Neural crest cell (in vitro differentiated cells): ENCODE measurements at places on chromosomes 6 and 20. TPM values are rescaled to one million over a fixed set of nuclear protein-coding genes. Genes with fewer than 3 reads are reported as not detected.

Gene TPBG
- total RNA-seq, result 21.4 and 22.5 TPM in 2 replicates

Gene LAMP5
- 0.98 and 1.0 TPM in 2 replicates for total RNA-seq

DNA sequence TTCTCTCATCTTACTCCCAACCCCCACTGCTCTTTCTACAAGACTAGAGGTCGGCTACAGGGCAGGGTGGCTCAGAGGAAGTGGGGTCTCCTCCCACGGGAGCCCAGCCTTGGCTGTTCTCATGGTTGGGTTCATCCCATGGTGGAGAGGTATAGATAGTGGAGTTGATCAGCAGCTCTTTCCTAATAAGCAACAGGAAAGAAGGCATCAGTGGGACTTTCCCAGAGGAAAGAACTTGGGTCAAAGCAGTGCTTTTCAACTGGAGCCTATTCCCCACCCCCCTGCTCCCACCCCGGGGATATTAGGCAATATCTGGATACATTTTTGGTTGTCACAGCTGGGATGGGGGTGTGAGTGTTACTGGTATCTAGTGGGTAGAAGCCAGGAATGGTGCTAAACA, 200.9 kb downstream of the NFATC2 start:
- H3K4me1 ChIP-seq, result no peaks in the 10 kb centered on the region
- DNase-seq, result no peak
- H3K27me3 ChIP-seq, result peaks cover 3% of the 10 kb centered on the region
- H3K36me3 ChIP-seq, result peaks cover 4% of the 10 kb centered on the region

Gene ID4
- total RNA-seq, result 104 and 106 TPM in 2 replicates

GRCh38 chr6:150788089-150788488, 77.4 kb upstream of the MTHFD1L start:
- no peak for DNase-seq
- H3K4me1 ChIP-seq, result no peaks in the 10 kb centered on the region
- H3K4me3 ChIP-seq, result no peak overlapping the region

Gene PRSS16
- 0.57 and 0.63 TPM in 2 replicates for total RNA-seq

Gene HLA-DQB1
- total RNA-seq, result 0.18 and 0.23 TPM in 2 replicates

GRCh38 chr6:44831002-44831610, 443.6 kb downstream of the CDC5L start:
- no peak overlapping the region for H3K4me3 ChIP-seq
- H3K4me1 ChIP-seq, result peaks cover 12% of the 10 kb centered on the region
- H3K27me3 ChIP-seq, result no peaks in the 10 kb centered on the region
- H3K36me3 ChIP-seq, result no peaks in the 10 kb centered on the region

GRCh38 chr6:84967965-84968364, 203.6 kb upstream of the TBX18 start:
- H3K36me3 ChIP-seq, result no peaks in the 10 kb centered on the region
- no peak for DNase-seq
- no peak overlapping the region for H3K4me3 ChIP-seq
- no peaks in the 10 kb centered on the region for H3K4me1 ChIP-seq
- H3K27ac ChIP-seq, result no peak overlapping the region

DNA sequence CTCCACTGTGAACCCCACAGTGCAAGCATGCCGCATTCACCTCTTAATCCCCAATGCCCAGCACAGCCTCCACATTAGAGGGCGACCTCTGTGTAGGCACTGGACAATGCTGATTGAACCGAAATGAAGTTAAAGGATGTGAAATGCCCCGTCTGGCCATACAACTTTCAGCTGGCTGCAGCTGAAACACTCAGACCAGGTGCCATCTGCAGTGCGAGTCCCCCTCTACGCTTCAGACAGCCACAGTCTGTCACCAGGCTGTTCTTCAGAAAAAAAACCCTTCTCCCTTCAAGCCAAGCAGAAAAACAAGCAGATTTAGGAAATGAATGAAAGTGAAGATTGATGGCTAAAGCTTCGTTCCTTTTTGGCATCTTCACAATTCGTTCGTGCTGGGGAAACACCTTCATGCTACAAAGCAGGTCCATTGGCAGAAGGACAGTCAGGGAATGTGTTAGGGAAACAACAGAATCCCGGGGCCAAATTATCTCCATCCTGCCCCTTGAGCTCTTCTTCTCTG, 44.7 kb downstream of the TNFAIP3 start:
- H3K36me3 ChIP-seq, result peaks cover 4% of the 10 kb centered on the region
- H3K27ac ChIP-seq, result peak overlapping the region; percentile 68
- H3K27me3 ChIP-seq, result no peaks in the 10 kb centered on the region
- peaks cover 12% of the 10 kb centered on the region for H3K4me1 ChIP-seq
- DNase-seq, result no peak
- no peak overlapping the region for H3K4me3 ChIP-seq

GRCh38 chr6:53654745-53655240, 10.8 kb downstream of the KLHL31 start:
- H3K4me1 ChIP-seq, result peaks cover 6% of the 10 kb centered on the region
- DNase-seq, result no peak
- no peak overlapping the region for H3K4me3 ChIP-seq
- H3K36me3 ChIP-seq, result no peaks in the 10 kb centered on the region
- peaks cover 32% of the 10 kb centered on the region for H3K27me3 ChIP-seq

DNA sequence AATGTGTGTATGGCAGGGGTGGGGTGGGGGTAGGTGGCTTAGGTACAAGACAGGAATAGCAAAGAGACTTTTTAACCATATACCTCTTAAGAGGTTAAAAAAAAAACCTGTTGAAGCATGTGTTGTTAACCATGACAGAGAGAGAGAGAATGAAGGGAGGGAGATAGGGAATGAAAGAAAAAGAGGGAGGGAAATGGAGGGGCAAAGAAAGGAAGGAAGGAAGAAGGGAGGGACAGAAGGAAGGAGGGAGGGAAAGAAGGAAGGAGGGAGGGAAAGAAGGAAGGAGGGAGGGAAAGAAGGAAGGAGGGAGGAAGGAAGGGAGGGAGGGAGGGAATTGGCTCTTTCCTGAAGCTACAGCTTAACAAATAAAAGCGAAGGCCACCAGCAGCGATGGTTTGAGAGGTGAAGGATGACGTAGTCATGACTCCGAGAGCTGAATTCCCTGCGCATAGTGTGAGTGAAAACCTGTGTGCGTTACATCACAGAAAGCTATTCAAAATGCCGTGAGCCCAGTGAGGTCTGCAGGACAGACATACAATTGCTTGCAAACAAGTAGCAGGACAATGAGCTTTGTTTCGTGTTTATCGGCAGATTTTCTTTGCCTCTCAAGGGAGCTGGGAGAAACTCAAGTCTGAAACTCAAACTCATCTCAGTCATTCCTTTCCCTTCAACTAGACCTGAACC, 88.6 kb upstream of the NEDD9 start:
- no peaks in the 10 kb centered on the region for H3K36me3 ChIP-seq
- H3K27me3 ChIP-seq, result no peaks in the 10 kb centered on the region
- peaks cover 37% of the 10 kb centered on the region for H3K4me1 ChIP-seq
- no peak overlapping the region for H3K4me3 ChIP-seq

Gene RIPOR2
- total RNA-seq, result 2.9 and 3.5 TPM in 2 replicates

Gene KIAA1755
- 8.6 and 9.5 TPM in 2 replicates for total RNA-seq

GRCh38 chr6:148082696-148083095, 259.9 kb upstream of the SASH1 start:
- no peaks in the 10 kb centered on the region for H3K36me3 ChIP-seq
- H3K4me3 ChIP-seq, result no peak overlapping the region
- no peak overlapping the region for H3K27ac ChIP-seq
- H3K27me3 ChIP-seq, result no peaks in the 10 kb centered on the region
- no peak for DNase-seq

GRCh38 chr6:7691675-7692452, 34.0 kb upstream of the BMP6 start:
- peaks cover 4% of the 10 kb centered on the region for H3K27me3 ChIP-seq
- peak overlapping the region; percentile 84 for H3K27ac ChIP-seq

- no peaks in the 10 kb centered on the region for H3K27me3 ChIP-seq
- no peak overlapping the region for H3K27ac ChIP-seq
- no peak for DNase-seq
- H3K4me1 ChIP-seq, result peaks cover 7% of the 10 kb centered on the region
These were observed 221.0 kb upstream of the SULF2 start for GRCh38 chr20:48006036-48006833.

GRCh38 chr20:34884260-34884659, 7.8 kb downstream of the ACSS2 start:
- no peak overlapping the region for H3K4me3 ChIP-seq
- no peak for DNase-seq
- H3K4me1 ChIP-seq, result peaks cover 6% of the 10 kb centered on the region
- peaks cover 8% of the 10 kb centered on the region for H3K36me3 ChIP-seq
- H3K27me3 ChIP-seq, result no peaks in the 10 kb centered on the region

DNA sequence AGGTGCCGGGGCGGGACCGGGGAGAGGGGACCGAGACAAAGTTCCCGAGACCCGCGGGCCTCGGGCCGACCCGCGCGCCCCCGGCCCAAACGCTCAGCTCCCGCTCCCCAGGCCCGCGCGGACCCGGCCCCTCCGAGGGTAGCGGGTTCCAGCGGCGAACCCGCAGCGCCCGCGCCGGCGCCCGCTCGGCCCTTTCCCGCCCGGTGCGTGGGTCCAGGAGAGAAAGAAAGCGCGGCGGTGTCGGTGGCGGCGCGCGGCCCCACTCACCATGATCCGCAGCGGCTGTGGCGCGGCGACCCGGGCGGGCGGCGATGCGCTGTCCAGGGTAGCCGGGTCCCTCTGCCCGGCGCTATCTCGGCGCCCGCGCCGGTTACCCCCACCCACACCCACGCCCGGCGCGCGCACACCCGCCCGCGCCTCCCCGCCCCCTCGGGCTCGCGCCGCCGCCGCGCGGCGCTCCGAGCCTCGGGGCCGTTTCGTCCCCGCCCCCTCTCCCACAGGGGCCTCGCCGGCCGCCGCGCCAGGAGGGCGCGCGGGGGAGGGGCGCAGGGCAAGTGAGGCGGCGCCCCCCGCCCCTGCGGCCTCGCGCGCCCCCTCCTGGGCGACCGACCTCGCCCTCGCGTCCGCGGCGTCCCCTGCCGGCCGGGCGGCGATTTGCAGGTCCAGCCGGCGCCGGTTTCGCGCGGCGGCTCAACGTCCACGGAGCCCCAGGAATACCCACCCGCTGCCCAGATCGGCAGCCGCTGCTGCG, at the start of gene ELOVL2:
TSS of gene ELOVL2 (minus strand) at position 345 of the 751 bp plus-strand sequence. CDS start at position 270, 75 bp downstream.
- no peak within 1 kb of the TSS for H3K27ac ChIP-seq
- H3K4me3 ChIP-seq, result peak within 1 kb of the TSS; percentile 89
- peaks cover 8% of the 10 kb centered on the region for H3K4me1 ChIP-seq
- DNase-seq, result peak; percentile 66
- peaks cover 69% of the 10 kb centered on the region for H3K27me3 ChIP-seq

Gene MOG
- total RNA-seq, result not detected in 2 replicates

DNA sequence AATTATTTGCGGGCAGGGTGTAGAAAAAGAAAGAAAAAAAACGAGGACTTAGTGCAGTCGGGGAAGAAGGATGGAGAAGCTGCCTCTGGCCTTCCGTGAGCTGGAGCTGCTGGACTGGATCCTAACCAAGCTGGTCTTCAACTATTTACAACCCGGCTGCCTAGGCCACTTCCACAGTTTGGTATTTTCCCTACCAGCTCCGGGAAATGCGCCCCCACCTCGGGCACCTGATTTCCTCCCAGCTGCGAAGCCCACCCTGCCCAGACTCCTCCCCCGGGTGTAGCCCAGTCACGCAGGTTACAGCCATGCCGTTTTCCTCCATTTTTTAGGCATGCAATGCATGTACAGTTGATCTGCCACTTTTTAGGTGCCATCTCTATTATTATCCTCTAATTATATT, 21.2 kb downstream of the THEMIS start:
- H3K27ac ChIP-seq, result no peak overlapping the region
- H3K4me1 ChIP-seq, result peaks cover 5% of the 10 kb centered on the region
- H3K4me3 ChIP-seq, result no peak overlapping the region
- H3K27me3 ChIP-seq, result no peaks in the 10 kb centered on the region
- DNase-seq, result peak; percentile 9

DNA sequence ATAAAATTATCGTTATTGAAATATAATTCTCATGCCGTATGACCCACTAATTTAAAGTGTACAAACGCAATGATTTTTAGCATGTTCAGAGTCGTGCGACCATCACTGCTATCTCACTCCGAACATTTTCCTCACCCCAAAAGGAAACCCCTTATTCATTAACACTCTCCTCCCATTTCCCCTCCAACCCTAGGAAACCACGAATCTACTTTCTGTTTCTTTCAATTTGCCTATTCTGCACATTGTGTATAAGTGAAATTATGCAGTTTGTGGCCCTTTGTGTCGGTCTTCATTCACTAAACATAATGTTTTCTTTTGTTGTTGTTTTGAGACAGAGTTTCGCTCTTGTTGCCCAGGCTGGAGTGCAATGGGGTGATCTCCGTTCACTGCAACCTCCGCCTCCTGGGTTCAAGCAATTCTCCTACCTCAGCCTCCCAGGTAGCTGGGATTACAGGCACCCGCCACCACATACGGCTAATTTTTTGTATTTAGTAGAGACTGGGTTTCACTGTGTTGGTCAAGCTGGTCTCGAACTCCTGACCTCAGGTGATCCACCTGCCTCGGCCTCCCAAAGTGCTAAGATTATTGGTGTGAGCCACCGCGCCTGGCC, 99.7 kb upstream of the ZNF217 start:
- no peaks in the 10 kb centered on the region for H3K27me3 ChIP-seq
- no peak overlapping the region for H3K27ac ChIP-seq

- H3K4me3 ChIP-seq, result no peak overlapping the region
- no peak overlapping the region for H3K27ac ChIP-seq
- peak; percentile 27 for DNase-seq
- no peaks in the 10 kb centered on the region for H3K36me3 ChIP-seq
- H3K4me1 ChIP-seq, result no peaks in the 10 kb centered on the region
- no peaks in the 10 kb centered on the region for H3K27me3 ChIP-seq
These were observed 14.4 kb upstream of the HLA-DQA1 start for GRCh38 chr6:32622545-32623401.

GRCh38 chr20:21613512-21613911, 92.0 kb upstream of the PAX1 start:
- no peak overlapping the region for H3K27ac ChIP-seq
- no peak overlapping the region for H3K4me3 ChIP-seq
- H3K27me3 ChIP-seq, result peaks cover 81% of the 10 kb centered on the region
- no peaks in the 10 kb centered on the region for H3K36me3 ChIP-seq

Gene OXT
- total RNA-seq, result not detected in 2 replicates

GRCh38 chr6:29733057-29733456, 9.8 kb downstream of the HLA-F start:
- no peaks in the 10 kb centered on the region for H3K36me3 ChIP-seq
- DNase-seq, result no peak
- H3K27me3 ChIP-seq, result peaks cover 84% of the 10 kb centered on the region
- H3K27ac ChIP-seq, result no peak overlapping the region
- H3K4me1 ChIP-seq, result no peaks in the 10 kb centered on the region

DNA sequence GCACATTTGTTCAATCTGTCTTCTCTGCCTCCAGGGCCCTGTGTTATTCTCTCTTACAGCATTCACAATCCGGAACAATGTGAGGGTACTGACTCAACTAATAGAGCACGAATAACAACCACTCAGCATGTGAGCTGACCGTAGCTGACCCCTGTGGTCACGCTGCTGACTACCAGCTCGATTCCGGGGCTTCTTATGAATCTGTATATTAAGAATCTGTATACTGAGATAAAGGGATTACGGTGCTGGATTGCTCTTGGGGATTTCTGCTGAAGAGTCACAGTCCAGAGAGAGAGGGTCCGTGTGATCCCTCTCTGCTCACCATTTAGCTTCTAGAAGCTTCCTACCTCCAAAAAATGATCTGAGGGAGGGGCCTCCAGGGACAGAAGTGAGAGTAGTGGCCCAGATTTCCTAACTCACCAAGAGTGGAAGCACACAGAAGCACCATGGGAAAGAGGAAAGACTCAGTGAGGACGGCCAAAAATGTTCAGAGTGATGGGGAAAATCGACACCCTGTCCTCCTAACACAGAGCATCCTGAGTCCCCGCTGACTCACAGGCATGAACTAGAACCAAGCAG, 156.2 kb downstream of the THBS2 start:
- H3K27me3 ChIP-seq, result no peaks in the 10 kb centered on the region
- peaks cover 25% of the 10 kb centered on the region for H3K4me1 ChIP-seq
